ENCODE measurements at places on chromosomes 7 and 10. TPM values are rescaled to one million over a fixed set of nuclear protein-coding genes. Genes with fewer than 3 reads are reported as not detected.

The ASB10 gene
- not detected for total RNA-seq

The CAMK1D gene
- total RNA-seq, result 50.7 TPM

The ZCWPW1 gene
- 1.2 TPM for total RNA-seq

The UTF1 gene
- total RNA-seq, result not detected

The SPDYE16 gene
- 0.12 TPM for total RNA-seq

The TMEM130 gene
- 0.24 TPM for total RNA-seq

All from left colon (tissue), 2 donors.